ENCODE measurements at places on chromosomes 11 and 22. TPM values are rescaled to one million over a fixed set of nuclear protein-coding genes. Genes with fewer than 3 reads are reported as not detected.

DNA sequence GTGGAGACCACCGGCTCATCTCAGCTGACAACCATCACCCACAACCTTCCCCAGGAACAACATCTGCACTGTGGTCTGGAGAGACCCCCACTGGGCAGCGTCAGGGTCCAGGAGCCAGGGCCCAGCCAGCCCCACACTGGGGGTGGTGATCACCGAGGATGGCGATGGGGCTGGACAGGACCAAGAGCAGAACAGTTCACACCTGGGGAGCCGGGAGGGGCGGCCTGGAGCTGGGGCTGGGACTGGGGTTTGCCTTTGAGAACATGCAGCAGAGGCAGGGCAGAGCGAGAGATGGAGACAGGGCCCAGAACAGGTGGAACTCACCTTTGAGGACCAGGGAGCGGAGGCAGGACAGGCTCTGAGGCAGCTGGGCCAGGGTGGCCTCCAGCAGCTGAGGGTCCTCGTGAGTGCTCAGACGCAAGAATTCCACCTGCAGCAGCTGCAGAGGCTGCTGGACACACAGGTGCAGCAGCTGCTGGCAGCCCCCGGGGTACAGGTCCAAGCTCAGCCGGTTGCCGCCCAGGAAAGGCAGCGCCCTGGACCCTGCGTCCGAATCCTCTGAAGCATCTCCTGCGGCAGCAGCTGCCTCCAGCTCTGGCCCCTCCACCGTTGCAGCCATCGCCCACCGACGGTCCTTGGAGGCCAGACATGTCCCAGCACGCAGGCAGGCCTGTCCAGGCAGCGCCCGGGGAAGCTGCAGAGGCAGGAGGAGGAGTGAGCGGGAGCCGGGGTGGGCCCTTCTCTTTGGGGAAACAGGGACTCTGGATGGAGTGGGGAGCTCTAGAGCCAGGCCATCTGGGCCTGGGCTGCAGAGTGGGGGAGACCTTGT is 1.0 kb downstream of the PIDD1 start:
- DNase-seq: no peak

- no peak for DNase-seq
Measured at GRCh38 chr22:29062286-29062821, 723 bp upstream of the C22orf31 start.

DNA sequence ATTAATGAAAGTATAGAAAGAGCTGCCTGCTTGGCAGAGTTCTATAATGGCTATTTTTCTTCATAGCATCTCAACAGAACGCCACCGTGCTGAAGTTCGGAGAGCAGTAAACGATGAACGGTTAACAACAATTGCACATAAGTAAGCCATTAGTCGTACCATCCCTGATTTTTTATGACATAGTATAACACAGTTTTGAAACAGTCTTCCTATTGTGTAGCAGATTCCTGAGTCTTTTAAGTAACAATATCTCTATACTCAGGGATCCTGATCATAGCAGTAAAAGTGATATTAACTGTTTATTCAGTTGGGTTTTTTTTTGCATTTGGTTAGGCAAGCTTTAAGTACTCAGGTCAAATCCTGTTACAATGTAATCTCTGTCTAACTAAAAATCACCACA is 8.4 kb downstream of the EMSY start:
- no peak for DNase-seq

DNA sequence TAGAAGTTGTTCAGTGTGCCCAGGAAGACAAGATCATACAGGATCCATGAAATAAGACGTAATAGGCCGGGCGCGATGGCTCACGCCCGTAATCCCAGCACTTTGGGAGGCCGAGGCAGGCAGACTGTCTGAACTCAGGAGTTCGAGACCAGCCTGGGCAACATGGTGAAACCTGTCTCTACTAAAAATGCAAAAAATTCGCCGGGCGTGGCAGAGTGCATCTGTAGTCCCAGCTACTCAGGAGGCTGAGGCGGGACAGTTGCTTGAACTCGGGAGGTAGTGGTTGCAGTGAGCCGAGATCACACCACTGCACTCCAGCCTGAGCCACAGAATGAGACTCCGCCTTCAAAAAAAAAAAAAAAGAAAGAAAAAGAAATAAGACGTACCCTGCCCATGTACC is 56.7 kb downstream of the APOL3 start:
- DNase-seq: no peak

GRCh38 chr11:75161506-75162095 is 10.7 kb downstream of the SLCO2B1 start:
- no peak for DNase-seq

GRCh38 chr11:3658252-3658651 is 12.9 kb downstream of the CHRNA10 start:
- no peak for DNase-seq

DNA sequence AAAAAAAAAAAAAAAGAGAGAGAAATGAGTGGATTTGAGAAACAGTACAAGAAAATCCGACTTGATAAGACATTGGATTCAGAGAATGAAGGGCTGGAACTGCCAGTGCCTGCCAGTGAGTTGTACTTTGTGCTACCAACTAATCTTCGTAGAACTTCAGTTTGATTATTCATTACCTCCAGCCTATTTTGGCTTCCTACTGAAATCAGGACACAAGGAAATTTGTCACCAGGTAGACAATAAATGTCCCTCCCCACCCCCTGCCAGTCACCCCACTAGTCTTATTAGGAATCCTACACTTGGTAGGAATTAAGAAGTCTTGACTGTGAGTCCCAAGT is 21.4 kb upstream of the POLD3 start:
- DNase-seq: no peak

DNA sequence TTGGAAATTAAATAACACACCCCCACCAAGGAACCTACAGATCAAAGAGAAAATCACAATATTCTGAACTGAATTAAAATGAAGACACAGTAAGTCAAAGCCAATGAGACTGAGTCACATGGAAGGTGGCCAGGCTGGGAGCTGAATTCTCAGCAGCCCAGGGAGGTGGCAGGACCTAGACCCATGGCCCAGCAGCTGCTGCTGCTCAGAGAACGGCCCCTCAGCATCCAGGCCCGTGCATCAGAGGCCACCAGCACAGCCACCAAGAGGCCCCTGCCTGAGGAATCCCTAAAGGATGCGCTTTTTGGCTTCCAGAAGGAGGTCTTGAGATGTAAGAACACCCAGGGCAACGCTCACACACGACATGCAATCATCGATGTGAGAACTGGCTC is 35.0 kb downstream of the TBX1 start:
- DNase-seq: no peak

- DNase-seq: no peak
Measured at GRCh38 chr11:108069947-108070346, 51.4 kb upstream of the ACAT1 start.

- no peak for DNase-seq
Measured at GRCh38 chr11:61946894-61947293, 3.3 kb upstream of the BEST1 start.

DNA sequence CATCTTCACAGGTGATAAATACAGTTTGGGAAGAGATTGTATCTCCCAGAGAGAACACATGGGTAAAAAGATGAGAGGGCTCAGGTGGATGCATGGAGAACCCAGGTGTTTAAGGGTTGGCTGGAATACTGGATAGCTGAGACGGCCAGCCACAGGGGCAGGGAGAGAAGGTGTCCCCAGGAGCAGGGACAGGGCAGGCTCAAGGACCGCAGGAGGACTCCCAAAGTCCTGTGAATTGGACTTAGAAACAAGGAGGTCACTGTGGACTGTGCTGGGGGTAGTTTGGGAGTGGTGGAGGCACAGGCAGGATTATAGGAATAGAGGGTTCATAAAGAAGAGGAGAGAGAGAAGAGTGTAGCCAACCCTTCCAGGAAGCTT is 103.8 kb upstream of the PARVA start:
- DNase-seq: no peak

- DNase-seq: no peak
Measured at GRCh38 chr22:37219533-37219932, 7.3 kb upstream of the SSTR3 start.

DNA sequence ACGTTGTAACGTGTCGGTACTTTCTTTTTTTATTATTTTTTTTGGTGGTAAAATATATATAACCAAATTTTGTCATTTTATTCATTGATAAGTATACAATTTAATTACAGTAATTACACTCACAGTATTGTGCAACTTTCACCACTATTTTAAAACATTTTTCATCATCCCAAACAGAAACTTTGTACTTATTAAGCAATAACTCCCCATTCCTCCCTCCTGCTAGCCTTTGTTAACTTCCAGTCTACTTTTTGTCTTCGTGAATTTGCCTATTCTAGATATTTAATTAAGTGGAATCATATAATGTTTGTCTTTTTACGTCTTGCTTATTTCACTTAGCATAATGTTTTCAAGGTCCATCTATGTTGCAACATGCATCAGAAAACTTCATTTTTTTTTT is 58.5 kb downstream of the STIM1 start:
- no peak for DNase-seq

GRCh38 chr11:120952461-120953434 is 71.2 kb upstream of the TBCEL start:
- peak; percentile 74 for DNase-seq

GRCh38 chr11:95764267-95764898 is 25.2 kb downstream of the FAM76B start:
- peak; percentile 45 for DNase-seq

DNA sequence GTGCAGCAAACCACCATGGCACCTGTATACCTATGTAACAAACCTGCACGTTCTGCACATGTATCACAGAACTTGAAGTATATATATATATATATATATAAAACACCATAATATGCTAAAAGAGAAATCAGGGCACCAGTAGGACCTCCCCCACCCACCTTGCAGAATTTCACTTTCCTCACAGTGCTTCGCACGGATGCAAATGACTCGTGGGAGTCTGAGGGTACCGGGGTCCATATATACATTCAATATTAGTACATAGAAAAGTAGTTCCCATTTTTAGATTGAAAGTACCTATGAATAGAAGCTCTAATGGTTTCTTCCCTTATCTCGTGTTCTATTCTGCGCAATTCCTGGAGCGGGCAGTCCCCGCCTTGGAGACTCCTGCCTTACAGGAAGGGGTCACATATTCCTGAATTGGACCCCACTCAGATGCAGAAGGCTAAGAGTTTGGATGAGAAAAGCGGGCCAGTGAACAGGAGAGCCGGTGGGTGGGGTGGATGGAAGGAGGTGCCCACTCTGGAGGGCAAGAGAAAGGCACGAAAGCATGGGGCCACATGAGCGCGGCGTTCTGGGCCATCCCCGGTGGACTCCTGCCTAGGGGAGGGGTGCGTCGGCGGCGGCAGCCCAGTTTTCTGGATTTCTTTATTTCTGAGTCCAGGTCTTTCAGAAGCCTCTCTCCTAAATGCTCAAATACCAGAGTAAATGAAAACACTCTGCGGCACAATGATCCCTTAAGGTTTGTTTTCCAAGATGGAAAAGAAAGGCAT is 136.3 kb downstream of the ETS1 start:
- DNase-seq: no peak

PHOX2A gene
- not detected for polyA plus RNA-seq

Measured in A549 (cell line).